ENCODE measurements at places on chromosomes 2 and 18.

DNA sequence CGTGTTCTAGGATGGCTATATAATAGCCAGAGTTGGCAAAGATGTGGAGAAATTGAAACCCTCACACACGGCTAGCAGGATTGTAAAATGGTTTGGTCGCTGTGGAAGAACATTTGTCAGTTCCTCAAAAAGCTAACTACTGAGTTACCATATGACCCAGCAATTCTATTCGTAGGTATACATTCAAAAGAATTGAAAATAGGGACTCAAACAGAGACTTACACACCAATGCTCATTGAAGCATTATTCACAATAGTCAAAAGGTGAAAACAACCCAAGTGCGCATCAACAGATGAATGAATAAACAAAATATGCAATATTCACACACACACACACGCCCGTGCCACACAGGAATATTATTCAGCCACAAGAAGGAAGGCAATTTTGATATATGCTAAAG lies 98.7 kb downstream of the PLA2R1 start:
- no peak for DNase-seq

GRCh38 chr18:3747176-3747973 lies 297.4 kb downstream of the TGIF1 start:
- no peak for DNase-seq

GRCh38 chr18:22018366-22018765 lies 151.0 kb upstream of the GATA6 start:
- DNase-seq, result no peak

- no peak for DNase-seq
Measured at GRCh38 chr2:30233271-30234009, 2.1 kb downstream of the LBH start.

- no peak for DNase-seq
Measured at GRCh38 chr18:49169037-49169521, 218.3 kb upstream of the SMAD7 start.

DNA sequence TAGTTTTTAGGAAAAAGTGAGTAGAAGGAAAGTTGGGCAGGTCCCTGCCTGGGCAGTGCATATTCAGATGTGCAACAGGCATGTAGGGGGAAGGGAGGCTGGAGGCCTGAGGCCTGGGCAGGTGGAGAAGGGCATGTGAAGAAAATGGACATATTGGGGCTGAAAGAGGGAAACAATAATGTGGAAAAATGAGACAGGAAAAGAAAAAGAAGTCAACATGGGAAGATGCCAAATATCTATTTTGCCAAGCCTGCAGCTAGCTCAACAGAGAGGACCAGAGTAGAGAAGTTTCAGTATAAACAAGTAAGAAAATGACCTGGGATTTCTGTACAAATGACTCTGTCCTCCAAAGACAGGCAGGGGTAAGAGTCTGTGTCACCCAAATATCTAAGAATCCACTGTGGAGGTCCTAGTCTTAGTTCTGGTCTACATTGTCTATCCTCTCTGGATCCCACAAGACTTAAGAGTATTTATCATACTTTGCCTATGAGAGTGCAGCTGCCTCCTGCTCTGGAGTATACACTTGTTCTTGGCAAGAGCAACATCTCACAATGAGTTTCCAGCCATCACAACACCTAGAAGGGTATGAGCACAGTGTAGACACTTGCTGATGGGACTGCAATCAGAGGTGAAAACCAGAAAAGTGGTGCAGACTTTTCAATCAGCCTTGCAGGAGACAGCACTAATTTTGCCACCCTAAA lies 80.2 kb downstream of the CLHC1 start:
- DNase-seq, result no peak

- no peak for DNase-seq
Measured at GRCh38 chr2:201264472-201265173, 4.3 kb downstream of the CASP8 start.

DNA sequence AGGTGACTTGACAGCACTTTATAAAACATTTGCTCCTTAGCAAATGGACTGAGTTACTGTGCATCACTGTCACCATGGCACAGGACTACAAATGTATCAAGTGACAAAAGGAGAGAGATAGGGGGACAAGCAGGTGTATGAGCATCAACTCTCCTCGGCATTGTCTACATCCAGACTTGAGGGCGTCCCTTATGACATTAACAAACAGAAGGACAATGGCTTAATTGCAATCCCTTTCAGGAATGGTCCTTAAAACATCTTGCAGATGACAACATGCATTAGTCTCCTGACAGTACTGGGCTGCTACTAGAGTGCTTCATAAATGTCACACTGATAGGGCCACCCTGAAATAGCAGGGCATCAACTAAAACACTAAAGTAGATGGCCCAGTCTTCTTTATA lies 198.8 kb downstream of the PDE1A start:
- DNase-seq, result no peak

GRCh38 chr2:73772819-73773218 lies 7.1 kb downstream of the DUSP11 start:
- DNase-seq, result no peak

GRCh38 chr2:221444106-221444505 lies 128.0 kb downstream of the EPHA4 start:
- peak; percentile 4 for DNase-seq

- DNase-seq, result no peak
Measured at GRCh38 chr2:65724336-65724735, 291.9 kb upstream of the SPRED2 start.

DNA sequence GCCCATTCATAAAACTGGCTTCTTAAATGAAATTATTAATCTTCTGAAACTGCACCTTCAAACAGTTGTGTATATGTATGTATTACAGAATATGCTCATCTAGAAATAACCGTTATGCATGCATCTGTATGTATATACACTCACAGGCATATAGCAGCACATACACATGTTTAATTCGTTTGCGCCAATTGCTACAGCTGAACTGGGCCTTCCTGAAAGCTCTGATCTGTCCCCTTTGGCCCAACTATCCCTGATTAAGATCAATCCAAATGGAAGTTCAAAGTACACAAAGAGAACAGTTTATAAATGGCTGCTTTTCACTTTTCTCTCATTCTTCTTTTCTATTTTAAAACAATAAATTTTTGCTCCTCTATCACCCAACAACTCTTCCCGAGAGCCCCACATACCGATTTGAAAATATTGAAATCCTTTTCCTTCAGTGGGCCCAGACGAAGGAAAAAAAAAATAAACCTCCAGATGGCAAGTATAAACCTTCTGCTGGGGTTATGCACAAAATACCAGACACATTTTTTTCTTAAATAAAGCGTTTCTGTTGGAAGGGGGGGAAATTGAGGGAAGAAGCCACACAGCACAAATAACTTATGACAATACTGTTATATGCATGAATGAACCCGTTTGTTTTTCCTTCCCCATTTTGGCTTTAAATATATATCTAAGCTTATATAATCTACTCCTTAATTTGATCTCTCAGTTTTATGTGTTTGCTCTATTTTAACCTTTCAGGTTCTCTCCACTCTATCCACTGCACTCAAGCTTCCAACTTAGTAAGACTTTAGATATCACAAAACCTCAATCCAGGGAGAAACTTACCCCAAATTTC lies 267.3 kb downstream of the TCF4 start:
- DNase-seq, result no peak

DNA sequence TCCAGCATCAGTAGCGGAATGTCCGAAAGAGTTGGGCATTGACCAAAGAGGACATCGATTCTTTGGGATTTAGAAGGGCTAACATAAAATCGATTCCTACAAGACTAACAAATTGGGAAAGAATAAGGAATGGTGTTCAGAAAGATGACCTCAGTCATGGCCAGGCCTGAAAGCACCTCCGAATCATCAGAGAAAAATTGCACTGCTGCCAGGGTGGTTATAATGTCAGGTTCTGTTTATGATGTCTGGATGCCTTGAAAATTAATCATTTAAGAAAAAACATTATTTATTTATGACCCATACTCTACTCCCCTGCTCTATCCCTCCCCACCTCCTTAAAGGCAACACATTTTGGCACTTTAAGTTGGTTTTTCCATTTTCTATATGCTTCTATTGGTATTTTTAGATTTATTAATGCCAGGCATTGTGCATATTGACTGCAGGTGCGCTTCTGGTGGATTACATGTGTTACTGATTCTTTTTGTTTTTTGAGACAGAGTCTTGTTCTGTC lies 104.7 kb downstream of the MYCN start:
- DNase-seq, result no peak

- no peak for DNase-seq
Measured at GRCh38 chr2:233385489-233386044, 31.3 kb downstream of the DGKD start.

DNA sequence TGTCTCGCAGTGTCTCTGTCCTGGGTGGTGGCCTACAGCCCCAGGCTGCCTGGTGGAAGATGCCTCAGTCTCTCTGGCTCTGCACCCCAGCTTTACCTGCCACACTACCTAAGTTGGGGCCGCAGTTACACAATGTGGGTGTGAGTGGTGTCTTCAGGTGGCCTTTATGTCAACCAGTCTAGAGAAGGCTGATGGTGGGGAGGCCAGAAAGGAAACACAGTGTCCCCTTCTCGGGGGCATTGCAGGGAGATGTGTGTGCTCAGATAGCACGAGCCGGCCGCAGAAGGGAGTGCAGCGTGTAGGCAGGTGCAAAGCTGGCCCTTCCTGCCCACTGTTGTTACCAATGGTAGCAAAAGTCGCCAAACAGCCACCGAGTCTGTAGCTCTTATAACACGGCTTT lies 216.1 kb downstream of the SH3RF3 start:
- DNase-seq, result no peak

DNA sequence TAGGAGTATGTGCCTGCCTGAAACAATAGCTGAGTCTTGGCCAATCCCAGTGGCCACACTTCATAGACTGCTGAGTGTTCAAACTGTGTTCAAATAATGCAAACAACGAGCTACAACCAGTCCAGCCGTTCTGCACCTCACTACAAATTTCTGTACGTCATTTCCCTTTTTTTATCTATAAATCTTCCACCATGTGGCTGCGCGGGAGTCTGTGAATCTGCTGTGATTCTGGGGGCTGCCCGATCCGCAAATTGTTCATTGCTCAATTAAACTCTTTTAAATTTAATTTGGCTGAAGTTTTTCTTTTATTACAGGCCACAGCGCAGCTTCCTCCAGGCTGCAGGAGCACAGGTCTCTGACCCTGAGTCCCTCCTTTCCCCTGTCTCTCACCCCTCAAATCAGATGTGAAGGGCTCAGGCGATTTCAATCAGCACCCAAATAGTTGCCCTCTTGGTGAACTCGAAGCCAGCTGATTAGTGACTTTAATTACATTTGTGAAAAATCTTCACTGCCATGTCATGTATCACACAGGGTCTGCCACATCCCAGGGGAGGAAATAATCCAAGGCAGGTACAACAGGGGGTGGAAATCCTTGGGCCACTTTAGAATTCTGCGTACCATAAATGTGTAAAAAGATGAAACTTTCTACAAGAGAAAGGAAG lies 145.6 kb downstream of the NDUFA10 start:
- no peak for DNase-seq

GRCh38 chr18:63676526-63677323 lies 15.0 kb upstream of the SERPINB3 start:
- DNase-seq, result no peak

DNA sequence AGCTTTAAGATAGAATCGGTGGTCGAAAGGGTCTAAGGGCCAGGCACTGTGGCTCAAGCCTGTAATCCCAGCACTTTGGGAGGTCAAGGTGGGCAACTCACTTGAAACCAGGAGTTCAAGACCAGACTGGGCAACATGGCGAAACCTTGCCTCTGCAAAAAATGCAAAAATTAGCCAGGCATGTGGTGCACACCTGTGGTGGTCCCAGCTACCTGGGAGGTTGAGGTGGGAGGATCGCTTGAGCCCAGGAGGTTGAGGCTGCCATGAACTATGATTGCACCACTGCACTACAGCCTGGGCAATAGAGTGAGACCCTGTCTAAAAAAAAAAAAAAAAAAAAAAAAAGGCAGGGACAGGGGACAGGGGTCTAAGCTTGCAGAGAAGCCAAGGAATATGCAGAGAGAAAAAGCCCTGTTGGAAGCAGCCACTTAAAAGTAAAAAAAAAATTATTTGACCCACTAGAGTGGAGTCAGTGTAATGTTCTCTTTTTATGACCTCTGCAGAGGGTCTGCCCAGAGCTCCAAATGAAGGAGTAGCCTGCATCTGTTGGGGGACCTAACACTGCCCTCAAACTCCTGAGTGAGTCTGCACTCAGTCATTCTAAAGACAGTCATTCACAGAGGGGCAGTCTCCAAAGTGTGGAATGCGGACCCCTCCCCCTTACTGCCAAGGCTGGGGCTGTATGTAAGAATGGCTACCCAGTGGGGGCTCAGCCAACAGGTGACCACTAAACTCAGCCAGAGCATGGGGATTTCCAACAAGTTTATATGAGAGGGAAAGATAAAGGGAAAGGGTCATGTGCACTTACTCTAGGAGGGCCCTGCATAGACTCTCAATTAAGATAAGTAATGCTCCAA lies 118.5 kb upstream of the CDCA7 start:
- DNase-seq, result no peak

GRCh38 chr2:21515903-21516302 lies 392.1 kb downstream of the TDRD15 start:
- DNase-seq, result no peak

DNA sequence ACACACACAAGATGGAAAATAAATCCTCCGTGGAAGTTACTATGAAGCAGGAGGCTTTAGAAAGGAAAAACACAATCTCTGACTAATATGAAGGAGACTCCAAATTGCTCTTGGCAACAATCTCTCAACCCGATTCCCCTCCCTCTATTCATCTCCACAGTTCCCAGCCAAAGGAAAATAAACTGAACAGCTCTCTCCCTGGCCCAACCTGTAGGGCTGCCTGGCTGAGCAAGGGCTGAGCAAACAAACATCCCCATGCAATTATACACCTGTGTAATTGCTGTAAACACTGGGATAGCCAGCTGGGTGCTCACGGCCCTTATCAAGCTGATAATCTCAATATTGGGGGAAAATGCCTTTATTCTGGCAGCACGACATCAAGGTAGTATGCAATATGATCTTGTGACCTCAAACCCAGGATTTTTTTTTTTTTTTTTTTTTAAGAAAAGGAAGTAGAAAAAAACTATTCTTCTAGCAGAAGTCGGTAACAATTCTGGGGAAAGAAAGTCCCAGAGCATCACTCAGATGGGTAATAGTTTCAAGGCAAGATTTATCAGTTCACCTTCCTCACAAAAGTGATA lies 203.3 kb upstream of the SMAD2 start:
- no peak for DNase-seq

- DNase-seq, result no peak
Measured at GRCh38 chr2:19676770-19677169, 225.0 kb downstream of the TTC32 start.

GRCh38 chr2:86037795-86038192 lies 67.9 kb downstream of the POLR1A start:
- DNase-seq, result no peak

- no peak for DNase-seq
Measured at GRCh38 chr2:172339371-172340010, 87.9 kb upstream of the ITGA6 start.

DNA sequence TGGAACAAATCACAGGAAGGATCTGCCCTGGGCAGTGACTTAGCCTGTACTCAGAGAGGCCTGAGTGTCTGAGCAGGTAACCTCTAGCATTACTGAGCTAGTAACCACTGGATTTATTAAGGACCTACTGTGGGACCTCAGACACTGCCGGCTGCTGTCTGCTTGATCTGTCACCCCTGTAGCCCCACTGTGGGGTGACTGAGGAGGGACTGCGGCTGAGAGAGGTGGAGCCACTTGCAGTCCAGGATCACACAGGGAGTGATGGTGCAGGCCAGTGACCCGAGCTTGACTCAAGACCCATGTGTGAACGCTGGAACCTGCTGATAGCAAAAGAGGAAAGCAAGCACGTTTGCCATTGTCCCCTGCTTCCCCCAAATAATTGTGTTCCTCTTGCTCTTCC lies 15.6 kb downstream of the CHMP1B start:
- no peak for DNase-seq

GRCh38 chr2:19140463-19141208 lies 217.8 kb downstream of the OSR1 start:
- DNase-seq, result no peak

- no peak for DNase-seq
Measured at GRCh38 chr2:80151651-80152050, 152.9 kb downstream of the LRRTM1 start.

All from AG09319 (cell line).